ENCODE measurements at places on chromosomes 6 and 20. TPM values are rescaled to one million over a fixed set of nuclear protein-coding genes. Genes with fewer than 3 reads are reported as not detected.
A peak's percentile ranks its signal among the peaks of the same experiment; 100 is the strongest.

DNA sequence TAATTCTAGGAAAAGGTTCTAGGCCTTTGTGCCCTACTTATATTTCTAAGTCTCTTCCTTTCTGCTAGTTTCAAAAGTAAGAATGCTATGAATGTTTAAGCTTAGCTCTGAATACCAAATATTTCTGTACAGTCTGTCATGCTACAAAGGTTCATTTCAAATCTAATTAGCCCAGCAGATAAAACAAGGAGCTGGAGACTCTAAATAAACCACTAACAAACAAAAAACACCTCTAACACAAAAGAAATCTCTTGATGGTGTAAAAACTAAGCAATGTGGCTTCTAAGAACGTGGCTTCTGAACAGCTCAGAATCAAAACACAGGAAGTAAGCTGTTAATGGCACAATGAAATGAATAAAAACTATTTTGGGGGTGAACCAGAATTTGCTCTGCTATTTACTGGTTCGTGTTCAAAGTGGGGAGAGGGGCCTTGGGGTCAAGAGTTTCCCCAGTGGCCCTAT, 198.3 kb downstream of the BCAS1 start:
- H3K4me1 ChIP-seq: peaks cover 24% of the 10 kb centered on the region
- peak overlapping the region; percentile 67 for H3K27ac ChIP-seq
- H3K36me3 ChIP-seq: no peaks in the 10 kb centered on the region
- H3K27me3 ChIP-seq: no peaks in the 10 kb centered on the region
- no peak overlapping the region for H3K4me3 ChIP-seq

DNA sequence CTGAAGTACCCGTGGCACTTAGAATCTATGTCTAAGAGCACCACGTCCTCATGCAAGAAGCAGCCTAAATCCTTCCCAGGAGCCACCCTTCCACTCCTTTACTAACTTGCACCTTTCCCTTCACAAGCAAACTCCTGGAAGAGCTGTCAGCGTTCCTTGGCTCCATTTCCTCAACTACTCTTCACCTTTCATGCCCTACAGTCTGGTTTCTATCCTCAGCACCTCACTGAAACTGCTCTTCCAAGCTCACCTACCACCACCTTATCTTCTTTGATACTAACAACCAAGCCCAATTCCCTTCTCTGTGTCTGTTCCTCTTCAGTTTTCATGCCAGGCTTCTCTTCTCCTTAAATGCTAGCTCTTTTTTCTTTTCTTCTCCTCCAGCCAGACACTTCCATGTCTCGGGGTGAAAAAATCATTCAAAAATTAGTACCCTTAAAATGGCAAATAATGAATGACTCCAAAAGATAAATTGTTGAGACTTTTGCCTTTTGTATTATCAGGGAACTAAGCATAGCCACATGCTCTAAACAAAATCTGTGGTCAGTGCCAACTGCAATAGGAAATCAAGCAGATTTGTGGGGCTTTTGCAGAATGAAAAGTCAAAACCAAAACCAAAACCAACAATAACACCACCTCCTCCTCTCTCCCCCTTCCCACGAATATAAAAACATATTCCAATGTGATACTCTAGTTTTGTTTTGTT, 149.6 kb upstream of the KCNK16 start:
- DNase-seq: no peak
- no peak overlapping the region for H3K4me3 ChIP-seq
- H3K4me1 ChIP-seq: no peaks in the 10 kb centered on the region
- H3K27me3 ChIP-seq: no peaks in the 10 kb centered on the region
- H3K36me3 ChIP-seq: no peaks in the 10 kb centered on the region
- H3K27ac ChIP-seq: no peak overlapping the region

GRCh38 chr20:23059001-23059400, 9.5 kb upstream of the THBD start:
- H3K27ac ChIP-seq: no peak overlapping the region
- H3K27me3 ChIP-seq: peaks cover 3% of the 10 kb centered on the region
- H3K4me1 ChIP-seq: peaks cover 13% of the 10 kb centered on the region
- H3K4me3 ChIP-seq: no peak overlapping the region
- H3K36me3 ChIP-seq: no peaks in the 10 kb centered on the region

GRCh38 chr20:20365480-20366161, 2.3 kb upstream of the INSM1 start:
- H3K27me3 ChIP-seq: peaks cover 71% of the 10 kb centered on the region
- H3K4me3 ChIP-seq: no peak overlapping the region
- no peaks in the 10 kb centered on the region for H3K4me1 ChIP-seq

- no peaks in the 10 kb centered on the region for H3K27me3 ChIP-seq
- no peak overlapping the region for H3K4me3 ChIP-seq
- no peak overlapping the region for H3K27ac ChIP-seq
- DNase-seq: no peak
- H3K4me1 ChIP-seq: no peaks in the 10 kb centered on the region
- H3K36me3 ChIP-seq: no peaks in the 10 kb centered on the region
Measured at GRCh38 chr6:109117346-109118035, 22.2 kb downstream of the CEP57L1 start.

- DNase-seq: peak; percentile 99
- no peaks in the 10 kb centered on the region for H3K36me3 ChIP-seq
- H3K4me3 ChIP-seq: no peak overlapping the region
- H3K4me1 ChIP-seq: peaks cover 15% of the 10 kb centered on the region
- no peaks in the 10 kb centered on the region for H3K27me3 ChIP-seq
Measured at GRCh38 chr6:121780325-121781321, 345.2 kb downstream of the GJA1 start.

- H3K27me3 ChIP-seq: peaks cover 53% of the 10 kb centered on the region
- H3K4me3 ChIP-seq: peak overlapping the region; percentile 26
- no peaks in the 10 kb centered on the region for H3K36me3 ChIP-seq
Measured at GRCh38 chr6:127120787-127121636, 2.5 kb downstream of the RSPO3 start.

- H3K36me3 ChIP-seq: no peaks in the 10 kb centered on the region
- peaks cover 28% of the 10 kb centered on the region for H3K27me3 ChIP-seq
- no peak overlapping the region for H3K4me3 ChIP-seq
- no peak overlapping the region for H3K27ac ChIP-seq
- no peak for DNase-seq
- no peaks in the 10 kb centered on the region for H3K4me1 ChIP-seq
Measured at GRCh38 chr6:34066218-34066571, 79.7 kb downstream of the GRM4 start.

GRCh38 chr20:19975901-19976300, 41.3 kb upstream of the NAA20 start:
- H3K4me3 ChIP-seq: peak overlapping the region; percentile 94
- peak; percentile 36 for DNase-seq
- peaks cover 39% of the 10 kb centered on the region for H3K4me1 ChIP-seq
- no peaks in the 10 kb centered on the region for H3K36me3 ChIP-seq
- peak overlapping the region; percentile 96 for H3K27ac ChIP-seq

GRCh38 chr6:75024828-75025227, 181.0 kb downstream of the COL12A1 start:
- H3K27me3 ChIP-seq: no peaks in the 10 kb centered on the region
- DNase-seq: peak; percentile 2
- H3K27ac ChIP-seq: no peak overlapping the region
- H3K4me1 ChIP-seq: peaks cover 5% of the 10 kb centered on the region
- no peaks in the 10 kb centered on the region for H3K36me3 ChIP-seq

Gene CLPSL2
- not detected for total RNA-seq

Gene SAMD3
- total RNA-seq: 0.45 TPM

Gene RSPO3
- 4.5 TPM for total RNA-seq

Gene LST1
- not detected for total RNA-seq

Gene EEF1A2
- total RNA-seq: 37.6 TPM

Gene PKIG
- total RNA-seq: 27.8 TPM

Gene PRR18
- total RNA-seq: not detected

Gene MEI4
- 0.54 TPM for total RNA-seq

Gene FOXC1
- total RNA-seq: 2.9 TPM
